ENCODE measurements at places on chromosomes 5 and 9.

DNA sequence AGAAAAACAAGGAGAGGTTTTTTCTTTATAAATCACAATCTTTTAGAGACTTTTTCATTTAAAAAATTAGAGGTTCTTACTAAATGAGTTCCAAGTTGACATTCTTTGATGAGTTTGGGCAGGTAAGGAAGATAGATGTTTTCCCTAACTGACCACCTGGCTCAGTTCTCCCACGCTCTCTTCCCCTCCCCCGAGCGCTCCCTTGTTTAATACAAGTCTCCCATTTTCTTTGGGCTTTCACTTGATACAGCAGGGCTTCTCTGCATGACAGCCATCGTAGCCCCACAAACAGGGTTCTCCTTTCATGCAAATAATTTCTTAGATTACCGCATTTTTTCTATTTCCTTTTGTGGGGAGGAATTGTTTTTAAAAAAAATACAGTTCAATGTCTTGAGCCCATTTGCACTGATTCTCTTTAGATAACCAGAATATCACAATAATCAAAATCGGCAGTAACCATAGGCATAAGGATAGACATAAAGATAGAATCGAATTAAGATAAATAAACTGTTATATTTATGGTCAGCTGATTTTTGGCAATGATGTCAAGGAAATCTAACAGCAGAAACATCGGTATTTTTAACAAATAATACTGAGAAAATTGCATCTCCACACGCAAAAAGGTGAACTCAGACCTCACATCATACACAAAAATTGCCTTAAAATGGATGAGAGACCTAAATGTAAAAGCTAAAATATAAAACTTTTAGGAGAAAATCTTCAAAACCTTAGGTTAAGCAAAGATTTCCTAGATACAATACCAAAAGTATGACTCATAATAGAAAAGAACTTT, 325.4 kb downstream of the PIK3R1 start:
- DNase-seq, result no peak

GRCh38 chr5:124044613-124045012, 532.6 kb downstream of the CSNK1G3 start:
- no peak for DNase-seq

GRCh38 chr5:109743770-109744212, 54.1 kb downstream of the MAN2A1 start:
- no peak for DNase-seq

- no peak for DNase-seq
Measured at GRCh38 chr5:78467752-78468357, 107.4 kb downstream of the SCAMP1 start.

DNA sequence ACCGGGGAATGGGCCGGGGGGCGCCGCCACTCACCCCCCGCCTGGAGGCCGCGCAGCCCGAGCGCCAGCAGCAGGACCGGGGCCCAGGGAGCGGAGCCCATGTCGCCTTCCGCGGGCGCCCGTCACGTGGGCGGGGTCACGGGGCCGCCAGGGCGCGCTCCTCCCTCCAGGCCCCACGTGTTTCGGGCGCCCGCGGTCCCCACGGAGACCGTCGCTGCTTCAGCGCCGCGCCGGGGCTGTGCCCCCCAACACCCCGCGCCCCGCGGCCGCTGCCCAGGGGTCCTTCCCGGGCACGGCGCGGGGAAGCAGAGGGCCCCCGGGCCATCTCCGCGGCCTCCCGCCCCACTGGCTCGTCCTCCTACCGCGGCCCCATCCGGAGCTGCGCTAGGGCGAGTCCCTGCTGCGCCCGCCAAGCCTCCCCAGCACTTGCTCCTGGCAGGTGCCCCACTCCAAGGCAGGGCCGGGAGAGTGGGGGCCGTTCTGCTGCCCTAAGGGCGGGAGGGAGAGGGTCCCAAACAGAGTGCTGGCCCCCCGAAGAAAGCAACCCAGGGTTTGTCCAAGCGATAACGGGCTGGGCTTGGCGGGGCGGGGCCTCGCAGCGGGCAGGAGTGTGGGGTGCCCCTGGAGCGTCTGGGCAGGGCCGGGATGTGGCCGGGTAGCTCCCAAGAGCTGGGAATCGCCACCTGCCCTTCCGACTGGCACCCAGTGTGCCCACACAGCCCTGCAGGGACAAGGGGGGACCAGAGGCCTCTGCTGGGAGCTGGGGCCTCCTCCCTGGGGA, at the start of gene DPP7:
TSS of gene DPP7 (minus strand) at position 121 of the 781 bp plus-strand sequence. CDS start at position 101, 20 bp downstream.
- peak; percentile 73 for DNase-seq

- DNase-seq, result no peak
Measured at GRCh38 chr5:107477492-107477891, 193.2 kb downstream of the EFNA5 start.

DNA sequence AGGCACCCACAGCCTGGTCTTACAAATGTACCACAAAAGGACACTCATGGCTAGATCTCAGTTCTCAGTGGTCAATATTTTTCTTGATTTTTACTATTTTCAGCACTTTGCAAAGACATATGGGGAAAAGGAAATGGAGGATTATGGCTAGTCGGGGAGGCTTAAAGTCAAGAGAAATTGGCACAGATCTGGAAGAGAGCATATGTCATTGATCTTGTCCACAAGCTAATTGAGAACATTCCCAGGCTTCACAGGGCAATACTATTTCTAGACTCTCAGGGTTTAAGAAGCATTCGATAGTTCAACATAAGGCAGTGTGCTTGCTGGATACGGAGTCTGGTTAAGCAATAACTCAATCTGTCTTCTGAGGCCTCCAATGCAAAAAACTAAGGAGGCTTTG, 285.8 kb downstream of the ZNF608 start:
- DNase-seq, result no peak

- DNase-seq, result no peak
Measured at GRCh38 chr5:180291234-180291940, 496 bp downstream of the MAPK9 start.

DNA sequence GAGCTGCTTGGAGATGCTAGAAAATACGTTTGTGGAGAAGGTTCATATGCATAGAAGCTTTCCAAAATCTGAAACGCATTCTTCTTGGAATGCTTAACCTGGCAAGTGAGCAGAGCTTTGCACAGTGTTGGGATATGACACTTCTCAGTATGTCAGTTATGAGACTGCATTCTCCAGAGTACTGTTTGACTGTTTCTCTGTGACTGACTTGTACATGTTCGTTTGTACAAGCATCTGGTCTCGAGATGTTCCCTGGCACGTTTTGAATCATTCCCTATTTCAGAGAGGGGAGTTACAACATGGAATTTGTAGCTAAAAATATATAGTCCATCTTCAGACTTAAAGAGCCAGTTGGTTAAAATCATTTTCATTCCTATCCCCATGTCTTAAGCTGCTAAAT, 272.4 kb downstream of the ARRDC3 start:
- DNase-seq, result no peak

GRCh38 chr5:100901821-100902341, 1.2 kb downstream of the ST8SIA4 start:
- DNase-seq, result peak; percentile 37

DNA sequence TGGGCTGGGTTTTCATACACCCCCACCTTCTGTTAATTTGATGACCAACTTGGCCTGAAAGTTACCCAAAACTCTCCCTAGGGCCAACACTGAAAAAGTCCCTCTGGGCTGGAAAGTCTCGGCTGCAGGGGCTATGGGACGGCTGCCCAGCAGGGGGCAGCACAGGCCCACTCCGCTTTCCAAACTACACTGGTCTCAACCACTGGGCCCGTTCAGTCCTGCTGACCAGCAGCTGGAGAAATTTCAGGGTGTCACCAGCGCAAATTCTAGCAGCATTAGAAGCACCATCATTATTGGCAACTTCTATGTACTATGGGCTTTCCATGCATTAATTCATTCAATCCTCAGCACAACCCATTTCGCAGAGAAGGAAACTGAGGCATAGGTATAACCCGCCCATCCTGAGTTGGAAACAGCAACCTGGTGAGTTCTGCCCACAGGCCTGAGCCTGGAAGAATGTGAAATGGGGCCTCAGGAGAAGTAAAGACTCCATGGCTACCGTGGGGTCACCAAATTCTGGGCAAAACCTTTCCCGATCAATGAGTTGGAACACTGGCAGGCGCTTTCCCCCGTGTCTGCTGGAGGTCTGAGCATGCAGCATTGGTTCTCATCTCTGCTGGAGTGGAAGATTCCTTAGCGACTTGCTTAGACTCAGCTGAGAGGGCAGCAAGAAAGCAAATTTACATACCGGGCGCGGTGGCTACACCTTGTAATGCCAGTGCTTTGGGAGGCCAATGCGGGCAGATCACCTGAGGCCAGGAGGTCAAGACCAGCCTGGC, 9.7 kb downstream of the ORM2 start:
- peak; percentile 51 for DNase-seq

DNA sequence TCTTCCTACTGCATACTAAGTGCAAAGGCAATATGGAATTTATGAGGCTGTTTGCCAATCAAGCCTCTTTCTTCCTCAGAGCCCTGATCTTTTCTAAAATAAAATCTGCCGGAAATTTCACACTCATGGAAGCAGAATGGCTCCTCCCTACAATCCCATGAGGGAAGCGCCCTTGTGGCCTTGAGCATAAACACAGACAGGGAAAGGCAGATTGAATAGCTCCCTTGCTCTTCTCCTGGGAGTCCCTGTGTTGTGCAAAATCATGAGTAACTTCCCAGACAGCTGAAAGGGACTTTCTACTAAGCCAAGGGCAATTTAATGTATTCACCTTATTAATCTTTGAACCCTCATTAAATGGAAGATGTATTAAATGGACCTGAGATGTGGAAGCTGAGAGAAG, 226.1 kb upstream of the PIK3R1 start:
- DNase-seq, result no peak

GRCh38 chr9:135851748-135852147, 55.6 kb downstream of the CAMSAP1 start:
- DNase-seq, result no peak

- no peak for DNase-seq
Measured at GRCh38 chr5:97044052-97044451, 98.4 kb downstream of the LIX1 start.

DNA sequence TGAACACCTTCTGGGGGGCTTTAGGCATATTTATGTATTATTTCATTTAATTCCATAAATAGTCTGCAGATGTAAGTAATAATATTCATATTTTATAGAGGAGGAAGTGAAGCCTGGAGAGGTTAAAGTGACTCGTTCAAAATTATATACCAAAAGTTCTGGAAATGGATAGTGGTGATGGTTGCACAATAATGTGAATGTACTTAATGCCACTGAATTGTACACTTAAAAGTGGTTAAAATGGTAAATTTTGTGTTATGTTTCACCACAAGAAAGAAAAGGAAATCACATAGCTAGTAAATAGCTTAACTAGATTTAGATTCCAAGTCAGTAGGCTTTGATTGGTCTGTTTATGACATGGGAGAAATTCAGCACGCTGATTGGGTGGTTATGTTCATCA, 13.0 kb upstream of the TMEFF1 start:
- DNase-seq, result no peak

DNA sequence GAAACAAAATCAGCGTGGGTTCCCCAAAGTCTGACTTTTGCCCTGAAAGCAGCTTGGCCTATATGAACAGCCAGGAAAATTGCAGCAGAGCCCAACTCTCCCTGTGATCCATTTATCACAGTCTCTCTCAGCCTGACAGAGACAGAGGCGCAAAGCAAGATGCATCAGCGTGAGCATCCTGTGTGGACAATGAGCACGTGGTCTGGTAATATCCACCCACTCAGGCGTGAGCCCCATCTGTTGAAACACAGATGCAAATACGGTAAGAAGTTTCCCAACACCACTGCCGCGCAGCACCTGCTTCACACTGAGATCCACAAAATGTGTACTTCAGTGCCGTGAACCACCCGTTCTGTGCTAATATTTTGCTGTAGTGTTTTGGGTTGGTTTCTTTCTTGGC, 114.6 kb downstream of the MRPL36 start:
- DNase-seq, result no peak

Data from stimulated activated CD4-positive, alpha-beta T cell treated with anti-CD3 and anti-CD28 coated beads, Interleukin-15, amount 100 ng/mL, for 1 hour (primary cell).